Posterior vena cava (tissue), 2 donors: ENCODE measurements at places on chromosomes 16 and 17. TPM values are rescaled to one million over a fixed set of nuclear protein-coding genes. Genes with fewer than 3 reads are reported as not detected.

STAC2 gene
- 1.2 TPM for total RNA-seq

TLE7 gene
- not detected for total RNA-seq

CDC42EP4 gene
- 45.1 TPM for total RNA-seq

PLCD3 gene
- 69.3 TPM for total RNA-seq

MT4 gene
- total RNA-seq = not detected

EVI2A gene
- total RNA-seq = 11.2 TPM

TSPOAP1 gene
- total RNA-seq = 10.0 TPM

ECI1 gene
- total RNA-seq = 31.9 TPM

AOC2 gene
- 0.88 TPM for total RNA-seq

DNAI2 gene
- total RNA-seq = not detected

KCNH6 gene
- not detected for total RNA-seq

CTRL gene
- 1.2 TPM for total RNA-seq

IRX3 gene
- total RNA-seq = 2.7 TPM

ASPA gene
- 7.8 TPM for total RNA-seq

ITGAL gene
- 4.6 TPM for total RNA-seq

ARL5C gene
- total RNA-seq = not detected

KRT31 gene
- total RNA-seq = not detected

RNF222 gene
- total RNA-seq = not detected

CDK3 gene
- total RNA-seq = 4.9 TPM

WNT3 gene
- total RNA-seq = 0.81 TPM

SLC12A3 gene
- total RNA-seq = not detected

SEPTIN12 gene
- not detected for total RNA-seq

KANSL1 gene
- 65.9 TPM for total RNA-seq

NOD2 gene
- total RNA-seq = 2.9 TPM

KCNJ18 gene
- not detected for total RNA-seq

GNGT2 gene
- 2.1 TPM for total RNA-seq

SETD1A gene
- 11.8 TPM for total RNA-seq

TEPSIN gene
- total RNA-seq = 18.4 TPM

RPAIN gene
- 19.7 TPM for total RNA-seq

GALNS gene
- 17.2 TPM for total RNA-seq

KRT17 gene
- 5.1 TPM for total RNA-seq

PRSS33 gene
- total RNA-seq = not detected

FBRS gene
- 42.3 TPM for total RNA-seq

C16orf90 gene
- not detected for total RNA-seq

SPN gene
- 2.2 TPM for total RNA-seq

ITPRIPL2 gene
- 106 TPM for total RNA-seq

TNK1 gene
- 1.6 TPM for total RNA-seq

CUEDC1 gene
- total RNA-seq = 42.3 TPM

C17orf100 gene
- 0.81 TPM for total RNA-seq

PLXDC1 gene
- total RNA-seq = 16.0 TPM

GPR139 gene
- not detected for total RNA-seq

BCO1 gene
- not detected for total RNA-seq

TBC1D3H gene
- not detected for total RNA-seq

SETD6 gene
- 9.9 TPM for total RNA-seq

APOH gene
- total RNA-seq = 0.56 TPM

ADAT1 gene
- total RNA-seq = 29.1 TPM

RAPGEFL1 gene
- total RNA-seq = 5.2 TPM

SKAP1 gene
- 1.1 TPM for total RNA-seq

ZNF19 gene
- 4.2 TPM for total RNA-seq

KRT32 gene
- not detected for total RNA-seq

CHST4 gene
- total RNA-seq = not detected

ABHD15 gene
- total RNA-seq = 4.5 TPM

MYL11 gene
- not detected for total RNA-seq

NPTX1 gene
- total RNA-seq = 0.14 TPM

FAM20A gene
- total RNA-seq = 17.6 TPM

KRTAP17-1 gene
- not detected for total RNA-seq

OMG gene
- 2.1 TPM for total RNA-seq

CIAO3 gene
- 18.6 TPM for total RNA-seq

RGS11 gene
- total RNA-seq = 10.6 TPM
